Left ventricle myocardium inferior (tissue), 1 donor: ENCODE measurements at places on chromosomes 5 and 9.

GRCh38 chr9:130433947-130434262 lies 10.9 kb upstream of the ASS1 start:
- no peak for DNase-seq

GRCh38 chr5:90096415-90097081 lies 313.0 kb downstream of the CETN3 start:
- DNase-seq = no peak

DNA sequence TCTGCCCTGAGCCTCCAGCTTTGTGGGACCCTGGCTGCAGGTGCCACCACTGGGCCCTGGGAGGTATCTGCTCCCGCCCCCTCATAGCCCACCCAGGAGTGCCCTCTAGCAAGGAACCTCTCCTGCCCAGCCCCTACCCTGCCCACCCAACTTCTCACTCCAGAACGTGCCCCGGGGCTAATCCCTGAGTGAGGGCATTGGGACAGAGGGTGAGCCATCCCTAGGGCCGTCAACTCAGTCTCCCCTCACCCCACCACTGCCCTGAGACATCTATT lies 2.7 kb upstream of the RASGEF1C start:
- no peak for DNase-seq

DNA sequence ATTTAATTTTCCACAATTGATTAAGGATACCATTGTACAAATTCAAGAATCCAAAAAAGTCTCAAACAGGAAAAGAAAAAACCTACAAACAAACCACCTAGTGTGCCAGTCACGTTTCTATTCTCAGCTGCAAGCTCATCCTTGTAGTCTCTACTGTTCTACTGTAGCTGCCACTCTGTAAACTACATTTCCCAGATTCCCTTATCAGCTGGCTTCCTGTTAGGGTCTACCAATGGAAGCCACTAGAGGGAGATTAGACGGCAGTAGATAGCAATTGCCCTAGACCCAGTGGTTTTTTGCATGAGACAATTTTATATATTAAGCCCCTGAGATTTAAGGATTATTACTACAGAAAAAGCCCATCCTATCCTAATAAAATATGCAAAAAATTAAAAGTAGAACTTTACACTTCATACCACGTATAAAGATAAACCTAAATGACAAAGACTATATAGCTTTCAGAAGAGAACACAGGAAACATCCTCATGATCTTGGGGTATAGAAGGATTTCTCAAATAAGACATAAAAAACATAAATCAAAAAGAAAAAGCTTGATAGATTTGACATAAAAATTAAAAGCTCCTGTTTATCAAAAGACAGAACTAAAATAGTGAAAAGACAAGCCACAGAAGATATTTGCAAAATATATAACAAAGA lies 37.4 kb downstream of the P4HA2 start:
- DNase-seq = no peak

GRCh38 chr9:14218253-14218652 lies 95.7 kb downstream of the NFIB start:
- no peak for DNase-seq

DNA sequence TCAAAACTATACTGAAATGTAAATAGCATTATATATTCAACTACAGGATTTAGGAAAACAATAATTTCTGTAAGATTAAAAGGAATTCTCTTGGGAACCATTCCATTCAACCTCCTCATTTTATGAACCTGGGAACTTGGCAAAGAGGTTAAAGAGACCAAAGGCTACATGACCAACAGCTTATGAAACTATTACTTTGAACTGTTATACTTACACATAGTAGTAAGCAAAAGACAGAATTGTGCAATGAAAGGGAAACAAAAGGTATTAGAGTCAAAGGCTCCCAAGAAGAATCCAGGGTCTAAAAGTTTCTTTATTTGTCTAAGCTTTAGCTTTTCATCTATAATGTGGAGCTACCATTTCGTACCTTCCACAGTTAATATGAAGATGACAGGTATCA lies 7.2 kb downstream of the C9orf72 start:
- DNase-seq = no peak

GRCh38 chr5:59268756-59269415 lies 624.6 kb downstream of the PDE4D start:
- no peak for DNase-seq

GRCh38 chr9:2109069-2109650 lies 94.0 kb downstream of the SMARCA2 start:
- DNase-seq = no peak

DNA sequence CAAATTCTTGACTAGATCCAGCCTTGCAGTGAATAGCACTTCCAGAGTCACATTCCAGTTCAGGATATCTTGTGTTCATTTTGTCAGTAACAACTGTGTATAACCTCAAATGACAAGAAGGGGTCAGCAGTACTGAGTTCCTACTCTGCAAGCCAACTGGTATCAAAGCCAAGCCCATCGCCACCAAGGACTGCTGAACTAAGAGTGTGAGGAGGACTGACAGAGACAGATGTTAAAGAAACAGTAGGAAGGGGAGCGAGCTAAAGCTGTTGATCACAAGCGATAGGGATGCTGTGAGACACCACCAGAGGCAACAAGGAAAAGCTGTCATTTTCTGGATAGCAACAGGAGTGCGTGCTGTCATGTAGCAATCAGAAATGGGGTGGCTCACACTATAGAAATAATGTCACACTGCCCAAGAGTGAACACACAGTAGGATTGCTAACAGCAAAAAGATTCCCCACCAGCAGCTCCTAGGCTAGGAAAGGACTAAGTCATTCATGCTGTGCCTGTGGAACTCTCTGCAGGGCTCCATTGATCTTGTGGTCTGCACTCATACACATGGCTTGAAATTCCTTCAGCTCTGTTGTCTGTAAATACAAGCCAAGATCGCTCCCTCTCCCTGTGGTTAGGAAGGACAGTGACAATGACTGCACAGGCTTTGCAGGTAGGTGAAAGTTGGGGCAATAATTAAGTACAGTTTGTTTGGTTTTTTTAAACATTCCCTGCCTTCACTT lies 658.6 kb downstream of the NR2F1-AS1 start:
- DNase-seq = no peak

DNA sequence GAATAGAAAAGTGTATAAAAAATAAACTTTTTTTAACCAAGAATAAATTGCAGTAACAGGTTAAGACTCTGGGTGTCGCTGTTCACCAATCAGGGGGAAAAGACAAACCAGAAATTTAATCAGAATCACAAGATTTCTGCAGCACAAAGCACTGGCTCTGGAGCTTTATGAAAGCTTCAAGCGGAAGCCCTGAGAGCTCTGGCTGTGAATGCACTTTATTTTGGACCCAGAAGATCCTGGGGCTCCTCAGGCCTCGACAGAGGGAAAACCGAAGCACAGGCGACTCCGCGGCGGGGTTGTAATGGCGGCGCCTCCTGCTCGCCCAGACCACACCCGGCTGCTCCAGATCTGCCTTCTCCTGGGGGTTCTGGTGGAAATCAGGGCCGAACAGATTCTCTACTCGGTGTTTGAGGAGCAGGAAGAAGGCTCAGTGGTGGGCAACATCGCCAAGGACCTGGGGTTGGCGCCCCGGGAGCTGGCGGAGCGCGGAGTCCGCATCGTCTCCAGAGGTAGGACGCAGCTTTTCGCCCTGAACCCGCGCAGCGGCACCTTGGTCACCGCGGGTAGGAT lies at the start of gene PCDHGA4:
TSS of gene PCDHGA4 (plus strand) at position 122 of the 570 bp plus-strand sequence. CDS start at position 209, 87 bp downstream.
- DNase-seq = no peak

- no peak for DNase-seq
These were observed 225.1 kb downstream of the PDZD2 start for GRCh38 chr5:31863991-31864411.

DNA sequence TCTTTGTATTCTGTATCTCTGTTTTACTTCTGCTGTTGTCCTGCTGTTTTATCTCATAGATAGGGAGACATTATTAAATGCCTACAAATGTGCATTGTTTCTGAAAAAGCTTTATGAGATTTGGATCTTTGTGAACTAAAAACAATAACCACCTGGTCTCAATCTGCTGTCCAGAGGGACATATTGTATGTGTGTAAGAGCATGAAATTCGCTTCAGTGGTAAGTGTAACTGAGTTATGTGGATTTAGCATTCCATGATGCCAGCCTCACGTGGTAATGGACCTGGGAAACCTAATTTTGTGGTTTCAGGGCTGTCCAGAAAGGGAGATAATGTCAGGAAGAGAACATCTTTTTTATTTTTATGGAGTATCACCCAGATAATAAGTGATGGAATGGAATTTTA lies 119.3 kb downstream of the GDNF start:
- DNase-seq = no peak

DNA sequence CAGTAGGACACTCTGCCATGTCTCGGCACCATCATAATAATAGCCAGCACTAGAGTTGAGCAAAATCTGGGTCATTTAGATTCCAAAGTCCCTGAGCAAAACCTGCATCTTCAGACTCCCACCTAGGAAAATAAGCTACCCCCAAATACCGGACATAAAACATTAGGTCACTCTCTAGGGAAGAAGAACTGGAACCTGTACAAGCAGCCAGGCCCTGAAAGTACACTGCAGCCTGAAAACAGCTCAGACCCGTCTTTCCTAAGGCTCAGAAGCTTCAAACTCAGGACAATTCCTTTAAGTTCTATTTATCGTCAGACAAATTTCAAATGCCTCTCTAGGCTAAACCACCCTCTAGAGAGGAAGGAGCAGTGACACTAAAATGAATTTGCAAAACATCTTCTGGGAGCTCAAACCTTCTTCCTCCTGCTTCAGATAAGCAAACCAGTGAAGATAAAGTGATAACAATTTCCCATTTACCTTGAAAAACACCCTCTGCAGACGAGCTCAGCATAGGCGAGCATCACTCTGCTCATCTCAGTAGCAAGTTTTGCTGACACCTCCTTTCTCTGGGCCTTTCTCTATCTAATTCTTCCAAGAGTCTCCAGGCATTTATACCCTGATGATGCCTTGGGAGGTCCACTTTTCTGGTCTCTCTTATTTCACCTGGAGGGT lies 34.0 kb downstream of the ADAM19 start:
- no peak for DNase-seq

DNA sequence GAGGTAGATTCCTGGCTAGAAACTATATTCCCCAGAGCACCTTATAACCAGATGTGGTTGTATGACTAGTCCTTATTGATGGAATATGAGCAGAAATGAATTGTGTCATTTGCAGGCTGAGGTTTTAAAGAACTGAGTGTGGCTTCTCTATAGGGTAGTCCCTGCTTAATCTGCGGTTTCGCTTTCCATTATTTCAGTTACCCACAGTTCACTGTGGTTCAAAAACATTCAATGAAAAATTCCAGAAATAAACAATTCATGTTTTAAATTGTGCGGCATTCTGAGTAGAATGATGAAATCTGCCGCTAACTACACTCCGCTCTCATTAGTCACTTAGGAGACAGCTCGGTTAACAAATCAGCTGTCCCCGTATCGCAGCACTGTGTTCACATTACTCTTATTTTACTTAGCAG lies 65.1 kb downstream of the ANKRD55 start:
- no peak for DNase-seq

- peak; percentile 73 for DNase-seq
These were observed 11.3 kb upstream of the ANGPTL2 start for GRCh38 chr9:127133739-127134167.

GRCh38 chr5:107554776-107555424 lies 115.8 kb downstream of the EFNA5 start:
- DNase-seq = peak; percentile 23

DNA sequence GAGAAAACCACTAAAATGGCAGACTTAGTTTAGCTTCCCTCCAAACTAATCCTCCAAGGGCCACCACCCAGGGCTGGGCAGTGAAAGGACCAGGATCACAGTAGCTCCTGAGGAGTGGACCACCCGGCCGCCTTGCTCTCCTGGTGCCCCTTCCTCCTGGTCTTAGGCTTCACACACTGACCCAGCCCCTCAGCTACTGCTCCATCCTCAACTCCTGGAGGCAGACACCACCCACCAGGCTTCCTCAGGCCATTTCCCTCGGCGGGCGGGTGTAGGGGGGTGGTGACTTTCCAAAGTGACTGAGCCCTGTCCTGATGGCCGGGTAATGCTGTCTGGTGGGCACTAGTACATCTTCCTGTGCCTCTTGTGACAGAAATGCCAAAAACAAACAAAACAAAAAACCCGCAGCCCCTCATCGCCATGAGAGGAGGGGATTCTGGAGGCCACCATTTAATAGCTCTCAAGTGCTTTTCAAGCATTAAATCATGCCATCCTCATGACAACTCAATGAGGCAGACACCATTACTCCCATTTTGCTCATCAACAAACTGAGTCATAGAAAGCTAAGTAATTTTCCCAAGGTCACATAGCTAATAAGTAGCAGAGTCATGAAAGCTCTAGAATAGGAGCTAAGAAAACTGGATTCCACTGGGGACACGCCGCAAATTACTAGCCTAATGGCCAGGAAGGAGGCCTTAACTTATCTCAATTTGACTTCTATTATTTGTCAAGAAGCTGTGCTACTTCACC lies 91.3 kb upstream of the LRRTM2 start:
- DNase-seq = no peak

DNA sequence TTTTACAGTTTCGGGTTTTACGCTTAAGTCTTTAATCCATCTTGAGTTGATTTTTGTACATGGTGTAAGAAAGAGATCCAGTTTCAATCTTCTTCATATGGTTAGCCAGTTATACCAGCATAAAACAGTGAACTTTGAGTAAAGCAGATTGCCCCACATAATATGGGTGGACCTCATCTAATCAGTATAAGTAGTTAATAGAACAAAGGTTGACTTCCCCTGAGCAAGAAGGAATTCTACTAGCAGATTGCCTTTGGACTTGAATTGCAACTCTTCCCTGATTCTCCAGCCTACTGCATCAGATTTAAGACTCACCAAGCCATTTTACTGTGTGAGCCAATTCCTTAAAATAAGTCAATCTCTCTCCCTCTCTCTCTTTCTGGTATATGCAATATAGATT lies 173.2 kb downstream of the SNCAIP start:
- DNase-seq = no peak

DNA sequence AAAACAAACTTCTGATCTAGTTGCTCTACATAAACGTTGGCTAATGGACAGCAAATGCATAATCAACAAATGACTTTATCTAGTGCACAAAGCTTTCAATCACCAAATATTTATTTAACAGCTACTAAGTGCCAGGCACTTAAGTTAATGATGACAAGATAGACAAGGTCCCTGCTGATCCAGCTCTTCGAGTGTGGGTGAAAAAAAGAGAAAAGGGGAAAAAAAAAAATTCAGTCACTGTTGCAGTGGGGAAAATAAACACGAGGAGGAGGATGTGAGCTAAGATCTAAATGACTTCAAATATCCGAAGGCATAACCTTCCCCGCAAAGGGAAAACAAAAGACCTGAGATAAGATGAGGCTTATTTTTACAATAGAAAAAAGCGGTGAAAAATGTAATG lies 9.6 kb downstream of the PSIP1 start:
- no peak for DNase-seq

- no peak for DNase-seq
These were observed 21.5 kb downstream of the TENT4A start for GRCh38 chr5:6734781-6735180.

- DNase-seq = no peak
These were observed 188.1 kb downstream of the TMEM167A start for GRCh38 chr5:82889088-82889487.

DNA sequence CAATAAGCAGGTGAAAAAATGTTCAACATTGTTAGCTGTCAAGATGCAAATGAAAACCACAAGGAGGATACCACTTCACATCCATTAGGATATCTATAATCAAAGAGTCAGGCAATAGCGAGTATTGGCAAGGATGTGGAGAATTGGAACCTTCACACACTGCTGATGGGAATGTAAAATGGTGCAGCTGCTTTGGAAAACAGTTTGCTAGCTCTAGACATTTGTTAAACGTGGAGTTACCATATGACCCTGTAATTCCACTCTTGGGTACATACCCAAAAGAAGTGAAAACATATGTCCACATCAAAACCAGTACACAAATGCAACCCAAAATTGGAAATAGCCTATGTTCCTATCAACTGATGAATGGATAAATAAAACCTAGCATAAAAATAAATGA lies 37.4 kb downstream of the SCAMP1 start:
- no peak for DNase-seq
